Right hindlimb (tissue), 1 donor: ENCODE measurements at places on chromosomes 4 and X.

DNA sequence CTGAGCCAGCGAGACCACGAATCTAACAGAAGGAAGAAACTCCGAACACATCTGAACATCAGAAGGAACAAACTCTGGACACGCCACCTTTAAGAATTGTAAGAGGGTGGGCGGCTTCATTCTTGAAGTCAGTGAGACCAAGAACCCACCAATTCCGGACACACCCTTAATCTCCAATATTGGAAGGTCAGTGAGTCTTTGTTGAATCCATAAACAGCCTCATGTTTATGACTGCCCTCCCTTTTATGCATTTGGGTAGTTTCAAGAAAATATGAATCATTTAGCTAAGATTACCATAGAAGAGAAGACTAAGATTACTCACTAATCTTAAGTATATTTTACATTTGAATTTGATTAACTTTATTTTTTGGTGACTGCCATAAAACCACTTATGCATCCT is 48.5 kb downstream of the VCX2 start:
- DNase-seq: no peak

DNA sequence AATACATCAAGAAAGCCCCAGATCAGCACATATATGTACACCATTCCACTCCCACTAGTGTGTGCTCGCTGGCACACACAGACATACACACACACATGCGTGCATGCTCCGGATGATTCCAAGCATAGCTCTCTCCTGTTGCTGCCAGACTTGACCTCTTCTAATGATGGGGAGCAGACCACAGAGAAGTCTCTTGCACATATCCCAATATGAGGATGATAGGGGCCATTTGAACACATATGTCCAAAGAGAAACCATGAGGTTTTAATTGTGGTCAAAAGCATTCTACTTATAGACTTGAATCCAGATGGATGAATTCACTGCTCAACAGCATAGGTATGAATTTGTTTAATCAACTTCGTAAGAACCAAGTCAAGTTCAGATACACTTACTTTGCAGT is 214.9 kb downstream of the AFF2 start:
- no peak for DNase-seq

DNA sequence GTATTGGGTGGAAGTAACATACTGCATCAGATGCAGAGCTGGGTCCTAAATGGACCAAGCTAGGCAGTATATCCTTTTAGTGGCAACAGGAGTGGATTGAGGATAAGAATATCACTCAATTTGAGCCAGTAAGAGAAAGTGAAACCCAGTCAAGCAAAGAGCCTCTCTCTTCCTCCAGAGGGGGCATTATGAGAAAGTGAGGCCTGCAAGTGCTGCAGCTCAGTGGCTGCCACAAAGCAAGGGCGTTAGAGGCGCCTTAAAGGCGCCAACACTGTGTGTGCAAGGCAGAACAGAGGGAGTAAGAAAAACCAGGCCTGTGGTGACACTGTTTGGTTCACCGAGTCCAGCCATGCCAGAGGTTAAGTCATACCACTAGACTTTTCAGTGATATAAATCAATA is 17.5 kb downstream of the STX18 start:
- DNase-seq: no peak

GRCh38 chr4:139975830-139976272 is 178.1 kb downstream of the MAML3 start:
- no peak for DNase-seq

GRCh38 chrX:44343412-44344141 is at the start of gene EFHC2:
Gene EFHC2 (minus strand): TSS chrX:44343672. CDS start chrX:44343588, 84 bp downstream.
- peak; percentile 69 for DNase-seq

DNA sequence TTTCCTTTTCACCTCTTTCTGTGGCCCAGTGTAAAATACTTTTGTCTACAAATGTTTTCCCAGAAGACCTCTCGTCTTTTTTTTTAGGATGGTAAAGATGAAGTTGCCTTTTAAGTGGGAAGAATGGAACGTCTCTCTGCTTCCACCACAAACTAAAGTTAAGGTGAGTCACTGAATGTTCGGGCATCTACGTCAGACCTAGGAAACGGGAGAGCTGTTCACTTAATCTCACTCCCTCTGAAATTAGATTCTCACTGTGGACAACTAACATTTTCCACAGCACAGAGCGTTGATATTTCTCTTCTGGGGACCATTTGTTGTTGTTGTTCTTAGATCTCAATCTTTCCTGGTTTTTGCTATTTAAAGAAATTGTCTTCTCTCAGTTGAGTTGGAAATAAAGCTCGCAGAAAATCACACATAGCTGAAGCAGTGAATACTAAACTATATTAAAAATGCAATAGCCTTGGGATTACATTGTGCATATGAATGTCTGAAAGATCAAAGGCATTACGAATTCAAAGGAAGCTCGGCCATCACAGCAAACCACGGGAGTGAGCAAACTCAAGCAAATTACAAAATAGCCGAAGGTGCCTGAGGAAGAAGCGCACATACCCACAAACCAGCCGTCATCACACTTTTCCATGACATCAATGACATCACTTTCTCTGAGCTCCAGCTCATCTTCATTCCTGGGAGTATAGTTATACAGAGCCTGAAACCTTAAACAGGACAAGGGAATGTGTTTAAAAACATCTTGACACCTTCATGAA is 53.9 kb upstream of the PDLIM3 start:
- no peak for DNase-seq

DNA sequence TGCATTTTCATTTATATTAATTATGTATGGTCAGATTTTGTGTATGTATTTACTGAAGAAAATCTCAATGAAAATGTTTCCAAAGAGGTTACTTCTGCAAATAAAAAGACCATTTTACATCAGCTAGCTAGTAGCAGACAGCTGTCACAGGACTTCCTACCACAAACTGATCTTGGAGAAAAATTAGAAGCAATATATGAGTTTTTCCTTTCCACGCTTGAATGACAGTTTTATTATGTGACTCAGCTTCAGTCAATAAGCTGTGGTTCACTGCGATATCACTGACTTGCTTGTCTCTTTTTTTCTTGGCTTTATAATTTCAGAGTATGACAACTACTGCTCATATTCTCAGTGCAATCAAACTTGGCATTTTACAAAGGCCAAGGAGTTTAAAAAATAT is 787.4 kb upstream of the GALNTL6 start:
- DNase-seq: no peak

DNA sequence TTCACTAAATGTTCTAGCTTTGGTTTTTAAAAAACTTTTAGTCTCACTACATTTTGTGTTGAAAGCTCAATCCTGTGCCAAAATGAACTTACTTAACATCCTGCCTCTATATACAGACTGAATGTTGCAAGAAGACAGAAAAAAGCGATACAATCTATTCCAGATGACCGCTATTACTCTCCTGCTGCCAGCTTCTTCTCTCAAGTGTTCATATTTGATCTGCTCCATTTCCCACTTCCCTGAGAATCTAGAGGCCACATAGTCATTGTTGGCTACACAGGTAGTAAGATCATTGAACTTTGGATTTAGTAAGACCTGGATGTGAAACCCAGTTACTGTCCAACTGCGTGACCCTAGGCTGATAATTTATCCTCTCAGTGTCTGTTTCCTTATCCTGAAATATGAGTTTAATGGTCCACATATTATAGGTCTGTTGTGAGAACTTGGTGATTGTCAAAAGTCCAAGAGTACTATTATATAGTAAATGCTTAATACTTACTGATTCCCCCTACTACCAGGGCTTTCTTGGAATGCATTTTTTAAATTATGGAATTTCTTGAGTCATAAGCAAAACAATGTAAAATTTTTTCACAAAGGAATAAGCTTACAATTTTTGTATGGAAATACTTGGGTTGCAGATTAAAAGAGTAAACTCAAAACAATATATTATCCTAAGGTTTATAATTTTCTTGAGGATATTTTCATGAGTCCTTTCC is 976.8 kb upstream of the ADGRL3 start:
- peak; percentile 53 for DNase-seq

GRCh38 chr4:176538217-176538925 is 218.6 kb downstream of the SPCS3 start:
- no peak for DNase-seq

DNA sequence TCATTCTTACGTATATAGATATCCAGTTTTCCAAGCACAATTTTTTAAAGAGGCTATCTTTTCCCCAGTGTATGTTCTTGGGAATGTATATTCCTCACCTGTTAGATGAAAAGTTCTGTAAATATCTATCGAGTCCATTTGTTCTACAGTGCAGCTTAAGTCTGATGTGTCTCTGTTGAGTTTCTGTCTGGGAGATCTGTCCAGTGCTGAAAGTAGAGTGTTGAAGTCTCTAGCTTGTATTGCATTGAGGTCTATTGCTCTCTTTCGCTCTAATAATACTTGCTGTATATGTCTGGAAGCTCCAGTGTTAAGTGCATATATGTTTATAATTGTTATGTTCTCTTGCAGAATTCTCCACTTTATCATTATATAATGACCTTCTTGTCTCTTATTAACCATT is 373.1 kb downstream of the PPARGC1A start:
- no peak for DNase-seq

GRCh38 chr4:173056710-173057109 is 111.9 kb upstream of the GALNT7 start:
- DNase-seq: no peak

DNA sequence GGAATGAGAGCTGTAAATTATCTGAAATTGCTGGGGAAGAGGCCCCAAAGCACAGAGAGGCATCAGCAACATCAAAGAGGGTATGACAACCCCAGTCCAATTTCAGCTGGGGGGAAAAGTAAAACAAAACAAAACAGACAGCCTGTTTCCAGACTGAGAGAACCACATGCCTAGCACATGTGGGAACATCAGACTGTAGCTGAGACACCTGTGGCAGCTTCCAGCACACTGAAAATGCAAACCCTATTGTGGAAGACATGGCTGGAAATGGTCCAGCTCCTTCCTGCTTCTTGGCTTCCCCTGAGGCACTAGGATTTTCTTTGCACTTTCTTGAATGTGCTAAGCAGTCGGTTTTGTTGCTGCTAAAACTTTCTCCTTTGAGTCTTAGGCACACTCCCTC is 240.9 kb upstream of the STS start:
- DNase-seq: no peak

- peak; percentile 37 for DNase-seq
Observed at GRCh38 chr4:150385606-150386005, 196.3 kb upstream of the MAB21L2 start.

- DNase-seq: no peak
Observed at GRCh38 chr4:29046781-29047180, 1673.4 kb upstream of the PCDH7 start.

DNA sequence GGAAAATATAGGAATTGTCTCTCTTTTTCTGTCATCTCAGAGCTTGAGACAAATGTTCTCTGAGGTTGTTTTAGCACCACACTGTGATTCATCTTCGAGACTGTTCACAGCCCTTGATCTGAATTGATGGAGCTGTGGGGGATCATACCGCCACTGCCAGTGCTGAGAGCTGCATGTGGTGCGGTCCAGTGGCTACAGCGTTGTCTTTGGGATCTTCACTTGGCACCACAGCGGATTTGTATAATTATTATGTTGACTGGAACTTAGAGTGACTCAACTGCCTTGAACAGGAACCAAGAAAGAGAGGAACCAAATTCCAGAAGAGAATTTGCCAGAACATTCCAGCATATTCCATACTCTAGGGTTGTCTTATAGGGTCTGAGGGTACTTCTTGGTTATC is 29.1 kb downstream of the TBL1X start:
- DNase-seq: no peak

DNA sequence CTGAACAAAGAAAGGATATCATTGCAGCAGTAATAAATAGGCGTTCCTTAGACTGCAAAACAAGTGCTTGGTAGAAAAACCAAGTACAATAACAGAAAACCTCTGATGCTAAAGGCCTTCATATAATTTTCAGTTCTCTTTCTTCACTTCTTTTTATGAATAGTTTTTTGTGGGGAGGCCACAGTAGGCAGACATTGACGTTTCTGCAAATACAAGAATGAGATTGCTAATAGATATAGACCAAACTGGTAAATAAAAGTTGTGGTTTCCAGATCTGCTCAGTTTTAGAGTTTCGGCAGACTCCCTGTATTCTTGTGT is 57.0 kb upstream of the RAP1GDS1 start:
- no peak for DNase-seq

DNA sequence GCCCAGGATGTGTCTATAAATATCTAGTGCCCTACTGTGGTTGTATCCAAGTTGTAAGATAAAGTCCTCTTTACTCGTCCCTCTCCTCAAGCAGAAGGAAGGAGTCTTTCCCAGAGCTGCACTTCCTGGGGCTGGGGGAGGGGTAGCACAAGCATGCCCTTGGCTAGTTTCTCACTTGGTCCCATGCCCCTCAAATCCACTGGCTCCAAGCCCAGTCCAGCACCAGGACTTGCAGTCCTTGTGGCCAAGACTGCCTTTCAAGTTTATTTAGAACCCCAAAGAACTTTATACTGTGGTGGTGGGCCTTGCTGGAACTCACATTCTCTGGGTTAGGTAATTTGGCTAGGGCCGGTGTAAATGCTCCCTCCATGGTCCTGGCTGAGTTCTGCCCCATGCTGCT is 43.2 kb upstream of the SLC10A4 start:
- no peak for DNase-seq

GRCh38 chr4:55087913-55088260 is 37.5 kb downstream of the KDR start:
- no peak for DNase-seq

GRCh38 chrX:38817004-38817703 is 15.9 kb downstream of the MID1IP1 start:
- peak; percentile 54 for DNase-seq

- DNase-seq: no peak
Observed at GRCh38 chr4:58064653-58065052, 954.5 kb upstream of the IGFBP7 start.

DNA sequence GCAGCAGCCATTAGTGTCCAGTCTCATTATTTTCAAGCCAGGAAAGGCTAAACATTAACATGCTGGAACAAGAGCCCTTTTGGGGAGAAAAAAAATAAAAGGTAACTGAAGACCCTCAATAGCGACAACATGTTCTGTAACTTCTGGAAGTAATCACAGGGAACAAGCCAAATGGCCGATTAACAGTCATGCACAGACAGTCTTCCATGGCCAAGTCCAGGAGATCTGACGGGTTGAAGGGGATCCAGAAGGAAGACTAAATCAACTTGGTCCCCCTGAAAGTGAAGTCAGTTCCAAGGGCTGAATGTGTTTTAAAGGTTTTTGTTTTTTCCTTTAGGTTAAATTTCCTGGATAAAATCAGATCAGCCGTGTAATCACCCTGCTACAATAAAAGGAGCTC is 52.5 kb downstream of the LNX1 start:
- DNase-seq: peak; percentile 77
